ENCODE measurements at places on chromosomes 1 and 21. TPM values are rescaled to one million over a fixed set of nuclear protein-coding genes. Genes with fewer than 3 reads are reported as not detected.

The SMIM1 gene
- total RNA-seq: not detected

The PRAMEF11 gene
- not detected for total RNA-seq

The HSD3B2 gene
- not detected for total RNA-seq

The SH3BP5L gene
- 37.3 TPM for total RNA-seq

The SFN gene
- total RNA-seq: 4.2 TPM

The DDR2 gene
- 102 TPM for total RNA-seq

The TXNIP gene
- 41.8 TPM for total RNA-seq

The VHLL gene
- total RNA-seq: 0.19 TPM

All from A375 (cell line).